ENCODE measurements at places on chromosomes 12 and 14. TPM values are rescaled to one million over a fixed set of nuclear protein-coding genes. Genes with fewer than 3 reads are reported as not detected.

The YY1 gene
- total RNA-seq = 105 TPM

The SLC17A8 gene
- not detected for total RNA-seq

DNA sequence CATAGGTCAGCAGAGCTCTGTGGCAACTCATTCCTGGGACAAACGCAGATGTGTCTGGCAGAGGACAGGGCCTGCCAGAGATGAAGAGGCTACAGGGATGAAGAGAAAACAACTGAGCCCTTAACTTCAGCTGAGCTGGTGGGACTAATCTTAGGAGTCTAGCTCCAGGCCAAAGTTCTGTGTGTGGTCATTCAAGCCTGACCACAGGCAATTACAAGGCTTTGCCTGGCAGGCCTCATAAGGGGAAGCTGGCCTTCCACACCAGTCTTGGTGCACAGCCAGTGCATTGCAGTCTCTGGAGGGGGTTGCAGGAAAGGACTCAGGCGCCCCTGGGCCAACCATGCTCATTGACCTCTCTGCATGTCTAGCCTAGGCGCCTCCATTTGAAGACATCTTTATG is 127.6 kb upstream of the DAAM1 start:
- H3K4me3 ChIP-seq = no peak overlapping the region
- H3K4me1 ChIP-seq = no peaks in the 10 kb centered on the region
- H3K27ac ChIP-seq = no peak overlapping the region
- no peak for DNase-seq
- H3K36me3 ChIP-seq = no peaks in the 10 kb centered on the region
- no peaks in the 10 kb centered on the region for H3K27me3 ChIP-seq

DNA sequence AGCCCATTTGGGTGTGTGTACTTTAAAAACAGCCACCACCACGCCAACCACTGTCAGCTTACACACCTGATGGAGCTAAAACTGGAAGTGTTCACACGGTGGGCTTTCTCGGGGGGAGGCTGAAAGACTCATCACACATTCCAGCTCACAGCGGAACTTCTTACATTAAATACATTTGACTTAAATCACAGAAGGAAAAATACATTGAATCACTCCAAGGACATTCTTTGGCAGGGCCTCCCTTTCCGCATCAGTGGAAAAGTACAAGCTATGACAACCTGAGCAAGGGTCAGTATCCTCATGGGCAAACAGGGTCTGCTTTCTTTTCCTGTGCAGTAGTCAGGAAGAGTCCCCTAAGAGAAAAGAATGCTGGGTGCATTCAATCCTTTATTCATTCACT is 31.0 kb upstream of the TC2N start:
- DNase-seq = no peak
- H3K27me3 ChIP-seq = no peaks in the 10 kb centered on the region
- H3K27ac ChIP-seq = no peak overlapping the region
- peaks cover 5% of the 10 kb centered on the region for H3K4me1 ChIP-seq

All from activated T-helper 2 cell treated with anti-CD3 and anti-CD28 coated beads, Interferon-gamma antibody, Interleukin-2, Interleukin-4, amounts not matched to agents 10 μg/mL and 5 μg/mL and 100 μg/mL, durations not matched to agents 14 hours and 24 hours and 36 hours (primary cell).